ENCODE measurements at places on chromosomes 1 and 21.

DNA sequence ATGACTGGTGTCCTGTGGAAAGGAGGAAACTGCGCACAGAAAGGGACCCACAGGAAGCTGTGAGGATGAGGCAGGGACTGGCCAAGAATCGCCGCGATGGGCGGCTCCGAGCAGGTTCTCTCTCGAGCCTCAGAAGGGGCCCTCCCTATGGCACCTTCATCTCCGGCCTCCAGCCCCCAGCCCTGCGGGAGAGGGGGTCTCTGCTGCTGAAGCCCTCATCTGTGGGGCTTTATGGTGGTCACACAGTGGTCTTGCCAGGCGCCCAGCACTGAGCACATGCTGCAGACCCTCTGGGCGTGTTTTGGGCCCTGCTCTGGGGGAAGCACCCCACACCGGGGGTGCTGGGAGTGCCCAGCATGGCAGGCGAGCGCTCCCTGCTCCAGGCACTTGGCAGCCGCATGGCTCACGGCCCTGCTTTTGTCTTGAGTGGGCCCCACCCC lies 86.6 kb upstream of the ACTRT2 start:
- no peak for DNase-seq

DNA sequence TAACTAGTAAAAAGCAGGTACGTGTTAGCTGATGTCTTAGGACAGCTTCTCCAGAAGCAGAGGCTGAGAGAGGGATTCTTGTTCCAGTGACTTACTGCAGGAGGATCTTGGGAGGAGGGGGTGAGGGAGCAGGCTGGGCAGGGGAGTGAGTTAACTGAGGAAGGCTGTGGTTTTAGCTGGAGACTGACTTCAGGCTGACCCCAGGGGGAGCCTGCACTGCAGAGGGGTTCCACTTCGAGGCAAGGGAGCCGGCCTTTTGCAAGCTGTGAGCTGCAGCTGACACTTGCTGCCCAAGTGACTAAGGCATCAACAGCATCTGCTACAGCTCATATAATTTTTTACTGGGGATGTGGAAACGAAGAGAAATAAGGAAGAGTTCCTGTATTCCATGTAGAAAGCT lies 50.4 kb upstream of the SOD1 start:
- DNase-seq: no peak

- DNase-seq: no peak
These were observed 66.6 kb downstream of the TPR start for GRCh38 chr1:186308264-186309060.

DNA sequence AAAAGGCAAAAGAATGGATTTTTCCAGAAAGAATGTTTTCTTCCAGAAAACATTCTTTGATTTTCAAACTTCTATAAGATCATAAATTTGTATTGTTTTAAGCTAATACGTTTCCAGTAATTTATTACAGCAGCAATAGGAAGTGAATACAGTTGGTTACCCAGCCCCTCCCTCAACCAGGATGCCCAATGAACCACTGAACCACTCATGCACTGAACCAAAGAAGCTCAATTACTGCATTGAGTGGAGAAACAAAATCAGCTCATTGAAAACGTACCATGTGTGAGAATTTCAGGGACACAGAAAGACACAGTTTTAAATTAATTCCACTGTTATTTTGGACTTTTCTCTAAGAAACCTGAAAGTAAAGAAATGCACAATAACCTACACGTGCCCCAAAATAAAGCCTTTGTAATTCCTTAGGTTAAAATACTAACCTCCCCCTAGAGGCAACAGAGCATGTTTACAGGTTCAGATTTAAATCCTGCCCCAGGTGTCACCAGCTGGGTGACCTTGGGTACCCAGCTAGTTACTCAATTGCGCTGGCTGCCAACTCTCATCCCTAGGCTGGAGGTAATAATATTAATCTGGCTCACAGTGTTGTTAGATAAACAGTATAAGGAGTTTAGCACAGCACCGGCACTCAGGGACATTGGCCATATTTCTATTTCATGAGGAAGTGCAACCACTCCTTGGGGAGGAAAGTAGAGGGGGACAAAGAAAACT lies 111.7 kb downstream of the NMNAT2 start:
- peak; percentile 46 for DNase-seq
